ENCODE measurements at places on chromosomes 3 and 15.

- DNase-seq = no peak
These were observed 3.2 kb upstream of the BCL2L10 start for GRCh38 chr15:52115598-52116427.

- no peak for DNase-seq
These were observed 205.0 kb downstream of the LSAMP start for GRCh38 chr3:116240261-116240660.

- no peak for DNase-seq
These were observed 10.7 kb downstream of the GAP43 start for GRCh38 chr3:115634052-115634451.

DNA sequence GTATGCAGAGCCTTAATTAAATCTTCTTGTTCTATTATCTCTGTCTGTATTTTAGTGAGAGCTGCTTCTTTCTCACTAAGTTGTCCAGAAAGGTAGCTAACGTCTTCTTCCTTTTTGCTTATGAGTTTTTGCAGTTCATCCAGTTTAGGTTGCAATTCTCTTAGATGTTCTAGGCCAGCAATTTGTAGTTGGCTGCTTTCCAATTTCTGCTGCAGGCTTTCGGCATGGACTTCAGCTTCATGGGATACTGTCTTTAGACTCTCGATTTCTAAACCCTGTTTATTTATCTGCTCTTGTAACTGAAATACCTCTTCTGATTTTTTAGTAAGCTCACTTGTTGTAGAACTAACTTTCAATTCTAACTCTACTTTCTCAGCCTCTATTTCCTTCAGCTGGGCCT lies 35.5 kb upstream of the HCLS1 start:
- no peak for DNase-seq

DNA sequence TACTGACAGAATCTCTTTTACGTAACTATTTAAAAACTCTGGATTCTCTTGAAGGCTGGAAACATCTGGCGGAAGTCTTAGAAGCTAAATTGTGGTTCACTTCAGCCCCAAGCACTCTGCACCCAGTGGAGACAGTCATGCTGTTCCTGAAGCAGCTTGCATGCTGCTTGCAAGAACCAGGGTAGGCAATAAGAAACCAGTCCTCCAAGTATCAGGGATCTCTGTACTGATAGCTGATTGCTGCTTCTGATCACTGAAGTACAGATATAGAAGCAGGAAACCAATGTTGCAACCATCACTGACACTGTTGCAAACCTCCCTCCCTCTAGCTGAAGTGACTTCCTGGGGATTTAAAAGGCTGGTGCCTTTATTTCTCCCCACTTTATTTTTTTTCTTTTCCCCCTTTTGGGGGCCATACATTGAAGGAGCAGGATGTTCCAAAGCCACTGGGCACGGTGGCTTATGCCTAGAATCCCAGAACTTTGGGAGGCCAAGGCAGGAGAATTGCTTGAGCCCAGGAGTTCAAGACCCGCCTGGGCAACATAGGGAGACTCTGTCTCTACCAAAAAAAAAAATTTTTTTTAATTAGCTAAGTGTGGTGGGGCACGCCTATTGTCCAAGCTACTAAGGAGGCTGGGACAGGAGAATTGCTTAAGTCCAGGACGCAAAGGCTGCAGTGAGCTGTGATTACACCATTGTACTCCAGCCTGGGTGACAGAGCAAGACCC lies 15.3 kb downstream of the SPCS1 start:
- DNase-seq = peak; percentile 99

DNA sequence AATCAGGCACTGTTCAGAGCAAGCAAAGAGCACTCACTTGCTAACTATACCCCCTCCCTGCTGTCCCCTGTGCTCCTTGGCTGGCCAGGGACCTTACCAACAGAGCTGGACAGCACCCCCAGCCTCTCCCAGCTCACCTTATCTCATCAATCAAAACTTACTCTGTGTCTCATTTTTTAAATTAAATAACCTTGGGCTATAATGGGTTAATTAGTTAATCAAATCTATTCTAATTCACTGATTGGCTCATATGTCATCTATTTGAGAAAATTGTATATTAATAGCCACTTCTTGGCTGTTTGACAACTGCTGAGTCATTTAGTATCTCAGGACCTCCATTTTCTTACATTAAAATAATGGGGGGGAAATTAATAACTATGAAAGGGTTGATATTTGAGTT lies 22.9 kb downstream of the IL5RA start:
- no peak for DNase-seq

- no peak for DNase-seq
These were observed 4.4 kb upstream of the IDH2 start for GRCh38 chr15:90106522-90107117.

GRCh38 chr3:141392897-141393734 lies 24.8 kb downstream of the ZBTB38 start:
- DNase-seq = no peak

DNA sequence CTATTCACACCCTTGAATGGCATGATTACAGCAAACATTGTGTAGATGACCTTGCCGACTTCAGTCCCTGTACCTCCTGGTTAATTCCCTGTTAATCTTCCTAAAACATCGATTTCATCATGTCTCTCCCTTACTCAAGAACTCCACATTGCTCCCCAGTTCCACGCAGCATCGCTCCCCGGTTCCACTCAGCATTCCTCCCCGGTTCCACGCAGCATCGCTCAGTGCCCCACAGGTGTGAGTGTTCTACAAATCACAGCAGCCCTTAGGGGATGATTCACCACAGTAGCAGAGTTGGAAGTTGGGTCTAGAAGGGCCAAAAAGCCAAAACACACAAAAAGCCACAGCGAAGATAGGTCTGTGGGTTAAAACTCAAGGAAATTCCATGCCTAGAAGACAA lies 8.6 kb upstream of the TNK2 start:
- no peak for DNase-seq

- peak; percentile 58 for DNase-seq
These were observed 19.5 kb downstream of the MESD start for GRCh38 chr15:80970018-80970657.

GRCh38 chr15:36430726-36431265 lies 148.6 kb upstream of the CDIN1 start:
- DNase-seq = no peak

DNA sequence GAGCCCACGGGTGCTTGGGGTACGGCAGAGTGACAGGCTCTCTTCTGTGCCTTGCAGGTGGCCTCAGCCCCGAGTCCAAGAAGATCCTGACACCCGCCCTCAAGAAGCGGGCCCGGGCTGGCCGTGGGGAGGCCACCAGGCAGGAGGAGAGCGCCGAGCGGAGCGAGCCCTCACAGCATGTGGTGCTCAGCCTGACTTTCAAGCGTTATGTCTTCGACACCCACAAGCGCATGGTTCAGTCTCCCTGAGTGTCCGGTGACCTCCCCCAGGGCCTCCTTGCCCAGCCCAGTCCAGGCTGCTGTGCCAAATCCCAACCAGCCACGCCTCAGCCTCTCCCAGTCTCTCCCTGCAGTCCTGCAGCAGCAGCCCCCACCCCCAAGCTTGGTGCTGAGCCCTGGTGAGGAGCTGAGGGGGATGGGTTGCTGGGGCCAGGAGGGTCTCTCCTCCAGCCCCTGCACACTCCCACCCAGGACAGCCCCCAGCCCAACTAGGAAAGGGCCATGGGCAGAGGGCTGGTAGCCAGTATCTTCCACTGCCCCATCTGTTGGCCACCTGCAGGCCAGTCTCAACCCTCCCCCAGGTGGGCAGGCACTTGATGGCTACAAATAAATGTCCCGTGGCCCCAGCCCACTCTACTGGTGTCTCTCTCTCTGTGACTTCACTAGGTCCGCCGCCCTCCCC lies 58.5 kb downstream of the DNAJB8 start:
- no peak for DNase-seq

DNA sequence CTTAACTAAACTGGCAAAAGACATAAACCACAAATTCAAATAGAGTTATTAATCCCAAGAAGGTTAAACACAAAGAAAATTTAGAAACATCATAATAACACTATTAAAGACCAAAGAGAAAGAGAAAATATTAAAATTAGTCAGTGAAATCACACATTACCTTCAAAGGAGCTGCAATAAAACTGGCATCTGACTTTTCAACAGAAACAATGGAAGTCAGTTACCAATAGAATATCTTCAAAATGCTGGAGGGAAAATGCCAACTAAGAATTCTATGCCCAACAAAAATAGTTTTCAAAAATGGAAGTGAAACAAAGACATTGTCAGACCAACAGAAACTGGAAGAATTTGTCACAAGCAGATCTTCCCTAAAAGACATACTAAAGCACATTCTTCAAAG lies 68.7 kb upstream of the RNF7 start:
- DNase-seq = no peak

GRCh38 chr15:57312318-57313133 lies 63.8 kb upstream of the CGNL1 start:
- no peak for DNase-seq

- no peak for DNase-seq
These were observed 4.8 kb upstream of the RBP2 start for GRCh38 chr3:139481116-139481515.

- DNase-seq = no peak
These were observed 12.8 kb downstream of the HRG start for GRCh38 chr3:186678604-186679003.

DNA sequence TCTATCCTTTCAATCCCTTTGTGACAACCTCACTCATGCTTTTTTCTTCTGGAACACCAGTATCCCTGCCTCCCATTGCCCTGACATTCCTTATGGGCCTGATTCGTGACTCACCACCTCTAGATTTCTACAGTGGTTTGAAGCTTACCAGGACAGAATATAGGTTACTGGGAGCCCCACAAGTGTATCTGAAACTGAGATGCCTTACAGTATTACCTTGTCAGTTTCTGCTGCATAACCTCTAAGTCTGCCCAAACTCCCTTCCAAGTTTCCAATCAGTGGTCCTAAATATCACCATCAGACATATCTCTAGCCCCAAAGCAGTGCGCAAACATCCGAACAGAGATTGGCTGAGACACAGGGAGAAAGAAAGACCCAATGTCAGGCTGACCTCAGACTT lies 5.6 kb downstream of the CPB1 start:
- no peak for DNase-seq

DNA sequence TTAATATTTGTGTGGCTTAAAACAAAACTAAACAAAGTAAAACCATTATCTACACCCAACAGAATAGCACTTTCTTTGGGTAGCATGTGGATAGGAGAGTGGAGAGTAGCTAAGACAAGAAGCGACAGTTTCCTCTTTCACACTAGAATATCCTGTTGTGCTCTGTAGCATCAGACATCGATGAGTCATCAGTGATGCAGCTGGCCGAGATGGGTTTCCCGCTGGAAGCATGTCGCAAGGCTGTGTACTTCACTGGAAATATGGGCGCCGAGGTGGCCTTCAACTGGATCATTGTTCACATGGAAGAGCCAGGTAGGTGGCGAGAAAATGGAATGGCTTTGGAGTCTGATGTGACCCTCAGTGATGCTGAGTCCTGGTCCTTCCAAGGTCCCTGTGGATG lies 108.1 kb downstream of the USP13 start:
- no peak for DNase-seq

GRCh38 chr3:84724877-84725276 lies 233.9 kb upstream of the CADM2 start:
- no peak for DNase-seq

- peak; percentile 45 for DNase-seq
These were observed 89.5 kb upstream of the CHD2 start for GRCh38 chr15:92810418-92811138.

DNA sequence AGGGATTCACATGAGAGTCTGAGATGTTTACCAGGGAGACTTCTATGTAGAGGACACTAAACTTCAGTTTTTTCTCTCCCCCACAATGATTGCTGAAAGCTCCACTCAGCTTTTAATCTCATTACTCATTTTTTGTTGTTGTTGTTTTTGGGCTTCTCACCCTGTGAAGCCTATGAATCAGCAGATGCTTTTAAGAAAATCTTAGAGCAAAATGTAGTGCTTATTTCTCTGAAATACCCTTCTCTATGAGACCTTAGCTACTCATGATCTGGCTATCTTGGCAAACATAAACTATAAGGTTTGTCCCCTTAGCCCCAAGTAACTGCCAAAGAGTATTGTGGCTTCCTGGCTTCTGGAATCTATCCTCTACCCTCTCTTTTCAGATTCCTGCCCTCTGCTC lies 537.3 kb downstream of the OCA2 start:
- DNase-seq = no peak

DNA sequence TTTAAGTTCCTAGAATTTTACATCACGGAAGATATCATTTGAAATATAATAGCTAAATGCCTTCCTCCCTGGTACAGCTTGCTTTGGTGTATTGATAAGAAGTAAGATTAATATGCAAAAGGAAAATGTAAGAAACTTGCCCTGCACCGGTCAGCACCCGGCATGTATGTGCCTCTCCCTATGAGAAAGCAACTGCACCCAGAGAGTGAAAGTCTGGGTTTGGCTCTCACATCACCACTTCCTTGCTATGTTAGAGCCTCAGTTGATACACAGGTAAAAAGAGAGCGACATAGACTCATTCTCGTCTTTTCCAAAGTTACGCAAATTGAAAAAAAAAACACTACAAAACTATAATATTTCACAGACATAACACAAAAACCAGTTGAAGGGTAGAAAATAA lies 96.7 kb downstream of the FOXP1 start:
- no peak for DNase-seq

GRCh38 chr3:152638707-152639450 lies 196.1 kb upstream of the P2RY1 start:
- DNase-seq = no peak

GRCh38 chr3:81732642-81733041 lies 28.8 kb downstream of the GBE1 start:
- no peak for DNase-seq

- no peak for DNase-seq
These were observed 56.1 kb upstream of the PLXNA1 start for GRCh38 chr3:126926684-126927400.

- DNase-seq = peak; percentile 70
These were observed 27.8 kb upstream of the AP4E1 start for GRCh38 chr15:50880651-50881114.

DNA sequence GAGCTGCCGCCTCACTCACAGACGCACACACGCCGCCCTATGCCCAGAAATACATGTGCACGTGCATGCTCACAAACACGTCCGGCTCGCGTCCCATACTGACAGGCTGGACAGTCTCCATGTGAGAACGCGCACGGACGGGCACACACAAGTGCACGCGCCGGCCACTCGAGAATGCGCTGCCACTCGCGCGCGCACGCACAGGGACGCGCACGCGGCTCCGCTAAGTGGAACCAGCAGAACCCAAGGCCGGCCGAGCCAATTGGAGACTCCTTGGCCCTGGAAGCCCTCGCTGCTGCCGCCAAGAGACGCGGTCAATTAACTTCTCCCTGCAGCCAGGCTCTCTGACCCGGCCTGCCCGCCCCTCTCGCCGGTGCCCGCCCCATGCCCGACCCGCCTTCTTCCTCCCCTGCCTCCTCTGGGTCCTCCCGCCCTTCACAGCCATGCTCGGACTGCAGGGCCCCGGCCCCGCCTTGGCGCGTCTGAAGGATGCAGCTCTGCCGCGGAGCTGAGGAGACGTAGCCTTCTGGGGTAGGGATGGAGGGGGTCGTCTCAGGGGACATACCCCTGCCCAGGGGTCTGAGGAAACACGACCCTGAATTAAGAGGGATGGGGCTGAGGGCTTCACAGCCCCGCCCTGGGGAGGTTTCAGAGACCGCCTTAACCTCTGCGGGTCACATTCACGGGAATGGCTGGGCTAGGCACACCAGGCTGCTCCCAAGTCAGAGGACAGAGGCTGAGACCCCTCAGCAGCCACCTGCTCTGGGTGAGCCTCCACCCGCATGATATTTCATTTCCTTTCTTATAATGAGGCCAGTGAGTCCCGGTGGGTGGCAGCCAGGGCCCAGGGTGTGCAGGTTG lies 15.0 kb downstream of the PTH1R start:
- DNase-seq = peak; percentile 90
